ENCODE measurements at places on chromosomes 3 and 15.

DNA sequence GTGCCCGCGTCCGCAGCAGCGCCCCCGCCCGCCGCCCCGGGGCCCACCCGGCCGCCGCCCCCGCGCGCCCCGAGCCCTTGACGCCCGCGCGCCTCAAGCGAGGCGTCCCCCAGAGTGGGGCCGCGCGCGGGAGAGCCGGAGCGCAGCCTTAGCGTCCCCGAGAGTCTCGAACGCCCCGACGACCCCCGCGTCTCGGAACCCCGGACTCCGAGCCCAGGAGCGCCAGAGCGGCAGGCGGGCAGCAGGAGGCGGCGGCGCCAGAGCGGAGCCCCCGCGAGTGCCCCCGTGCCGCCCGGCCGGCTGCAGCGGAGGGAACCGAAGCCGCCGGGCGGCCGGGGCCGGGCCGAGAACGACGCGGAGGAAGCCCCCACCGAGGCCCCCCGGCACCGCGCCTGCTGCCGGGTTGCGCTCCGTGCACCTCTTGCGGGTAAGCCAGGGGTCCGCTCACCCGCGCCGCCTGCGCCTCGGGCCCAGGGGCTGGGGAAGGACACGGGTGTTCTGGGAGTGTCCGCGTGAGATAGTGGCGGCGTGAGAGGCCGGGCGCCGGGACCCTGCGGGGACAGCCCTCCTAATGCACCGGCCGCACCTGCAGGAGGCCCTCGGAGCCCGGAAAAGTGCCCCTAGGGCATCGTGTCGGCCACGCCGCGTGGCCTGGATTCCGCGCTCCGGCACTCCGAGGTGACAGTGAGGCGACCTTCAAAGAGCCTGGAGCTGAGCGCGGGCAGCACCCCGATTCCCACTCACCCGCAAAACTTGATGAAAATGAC, 52.0 kb upstream of the ULK4 start:
- peak; percentile 33 for DNase-seq

GRCh38 chr15:79008659-79009058, 63.8 kb upstream of the CTSH start:
- no peak for DNase-seq

GRCh38 chr3:160929595-160929994, 173.6 kb downstream of the PPM1L start:
- DNase-seq, result peak; percentile 5

DNA sequence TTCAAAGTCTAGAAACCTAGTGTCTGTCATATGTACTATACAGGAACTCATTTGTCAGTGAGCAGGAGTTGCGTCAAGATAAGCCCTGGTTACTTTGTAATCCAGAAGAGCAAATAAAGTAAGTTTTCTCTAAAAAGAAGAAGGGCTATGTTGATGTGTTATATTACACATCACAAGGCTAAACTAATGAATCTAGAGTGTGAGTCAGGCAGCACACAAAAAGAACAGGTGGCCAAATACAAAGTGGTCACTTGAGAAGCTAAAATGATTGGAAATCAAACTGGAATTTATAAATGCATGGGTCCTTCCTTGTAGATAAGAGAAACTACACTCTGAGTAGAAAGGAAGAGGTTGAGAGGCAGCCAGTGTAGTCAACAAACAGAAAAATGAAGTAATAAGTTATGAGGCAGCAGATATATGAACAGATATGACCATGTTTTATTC, 771.6 kb downstream of the DIPK2A start:
- no peak for DNase-seq

DNA sequence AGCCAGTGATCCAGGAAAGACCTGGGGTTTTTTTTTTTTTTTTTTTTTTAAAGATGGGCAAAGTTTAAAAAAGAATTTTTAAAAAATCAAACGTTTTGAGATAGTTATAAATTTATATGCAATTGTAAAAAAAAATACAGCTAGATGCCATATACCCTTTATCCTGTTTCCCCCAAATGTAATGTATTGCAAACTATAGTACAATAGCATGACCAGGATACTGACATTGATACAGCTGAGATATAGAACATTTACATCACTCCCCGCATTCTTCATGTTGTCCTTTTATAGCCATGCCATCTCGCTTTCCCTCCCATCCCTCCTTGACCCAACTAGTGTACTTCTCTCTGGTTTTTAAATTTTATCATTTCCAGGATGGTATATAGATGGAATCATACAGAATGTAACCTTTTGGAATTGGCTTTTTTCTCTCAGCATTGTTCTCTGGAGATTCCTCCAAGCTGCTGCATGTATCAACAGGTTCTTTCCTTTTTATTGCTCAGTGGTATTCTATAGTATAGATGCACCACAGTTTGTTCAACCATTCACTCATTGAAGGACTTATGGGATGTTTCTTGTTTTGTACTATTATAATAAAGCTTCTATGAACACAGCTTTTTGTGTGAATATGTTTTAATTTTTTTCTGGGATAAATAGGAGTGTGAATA, 104.9 kb downstream of the CGNL1 start:
- DNase-seq, result no peak

DNA sequence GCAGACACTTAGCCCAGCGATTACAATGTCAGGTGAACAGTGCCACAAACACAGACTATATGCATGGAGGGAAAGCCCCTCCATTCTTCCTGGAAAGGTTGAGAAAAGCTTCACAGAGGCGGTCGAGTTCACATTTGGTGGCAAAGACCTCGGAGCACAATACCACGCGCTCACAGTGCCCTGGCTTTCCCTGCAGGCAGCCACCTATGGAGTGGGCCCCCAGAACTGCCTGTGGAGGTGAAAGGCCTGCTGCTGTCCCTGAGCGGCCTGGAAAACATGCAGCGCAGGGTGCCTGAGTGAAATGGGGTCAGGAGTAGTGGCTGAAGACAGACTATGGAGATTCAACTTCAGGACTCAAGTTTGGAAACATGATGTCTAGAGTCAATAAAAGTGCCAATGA, 26.9 kb downstream of the PDIA5 start:
- no peak for DNase-seq

- DNase-seq, result peak; percentile 64
Observed at GRCh38 chr3:27253831-27254230, 115.4 kb downstream of the NEK10 start.

GRCh38 chr3:186592682-186593081, 20.2 kb upstream of the AHSG start:
- no peak for DNase-seq

- peak; percentile 49 for DNase-seq
Observed at GRCh38 chr15:64112904-64113303, 17.1 kb downstream of the SNX1 start.

DNA sequence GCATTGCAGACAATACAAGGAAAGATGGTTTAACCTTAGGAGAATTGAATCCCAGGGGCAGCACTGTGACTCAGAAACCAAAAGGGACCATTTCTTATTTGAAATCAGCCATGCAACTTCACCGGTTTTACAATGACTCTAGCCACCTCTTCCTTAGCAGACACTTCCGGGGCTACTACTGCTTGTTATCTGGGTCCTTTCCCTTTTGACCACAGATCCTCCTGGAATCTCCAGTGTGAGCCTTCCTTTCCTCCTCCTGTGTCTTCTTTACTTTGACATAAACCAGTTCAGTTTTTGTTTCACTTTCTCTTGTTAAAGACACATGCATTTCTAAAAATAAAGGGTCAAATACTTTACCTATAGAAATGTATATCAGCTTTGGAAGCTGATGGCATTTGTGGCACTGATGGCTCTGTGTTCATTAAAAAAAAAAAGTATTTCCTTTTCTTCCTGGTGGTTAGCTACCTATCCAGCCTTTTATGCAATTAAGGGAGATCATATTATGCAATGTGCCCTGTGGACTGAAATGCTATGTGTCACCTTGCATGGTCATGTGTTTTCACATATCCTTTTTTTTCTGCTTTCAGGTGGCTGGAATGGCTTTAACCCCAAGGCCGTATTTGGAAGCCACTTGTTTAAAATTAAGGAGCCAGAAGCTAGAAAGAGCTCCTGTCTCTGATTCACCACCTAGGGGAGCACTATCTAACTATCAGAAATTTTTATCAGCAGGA, 296.2 kb downstream of the CHL1 start:
- no peak for DNase-seq

GRCh38 chr3:12963231-12963896, 109.9 kb downstream of the IQSEC1 start:
- DNase-seq, result no peak

DNA sequence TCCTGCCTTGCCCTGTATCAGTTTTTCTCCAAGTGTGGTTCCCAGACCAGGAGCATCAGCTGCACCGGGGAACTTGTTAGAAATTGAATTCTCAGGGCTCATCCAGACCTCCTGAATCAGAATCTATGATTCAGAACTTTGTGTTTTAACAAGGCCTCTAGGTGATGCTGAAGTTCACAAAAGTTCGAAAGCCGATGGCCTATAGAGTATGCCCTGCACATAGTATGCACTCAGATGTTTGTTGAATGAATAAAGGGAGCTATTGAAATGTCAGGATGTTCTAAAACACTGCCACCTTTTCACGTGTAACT, 664 bp upstream of the LARP6 start:
- DNase-seq, result no peak

GRCh38 chr3:4746241-4746958, 232.8 kb upstream of the BHLHE40 start:
- no peak for DNase-seq

- DNase-seq, result no peak
Observed at GRCh38 chr3:114994554-114995341, 152.3 kb downstream of the ZBTB20 start.
